ENCODE measurements at places on chromosomes 3 and 15.

GRCh38 chr3:50653937-50654595 is 20.7 kb upstream of the DOCK3 start:
- no peak for DNase-seq

- no peak for DNase-seq
Measured at GRCh38 chr3:167864552-167864874, 129.0 kb downstream of the SERPINI1 start.

DNA sequence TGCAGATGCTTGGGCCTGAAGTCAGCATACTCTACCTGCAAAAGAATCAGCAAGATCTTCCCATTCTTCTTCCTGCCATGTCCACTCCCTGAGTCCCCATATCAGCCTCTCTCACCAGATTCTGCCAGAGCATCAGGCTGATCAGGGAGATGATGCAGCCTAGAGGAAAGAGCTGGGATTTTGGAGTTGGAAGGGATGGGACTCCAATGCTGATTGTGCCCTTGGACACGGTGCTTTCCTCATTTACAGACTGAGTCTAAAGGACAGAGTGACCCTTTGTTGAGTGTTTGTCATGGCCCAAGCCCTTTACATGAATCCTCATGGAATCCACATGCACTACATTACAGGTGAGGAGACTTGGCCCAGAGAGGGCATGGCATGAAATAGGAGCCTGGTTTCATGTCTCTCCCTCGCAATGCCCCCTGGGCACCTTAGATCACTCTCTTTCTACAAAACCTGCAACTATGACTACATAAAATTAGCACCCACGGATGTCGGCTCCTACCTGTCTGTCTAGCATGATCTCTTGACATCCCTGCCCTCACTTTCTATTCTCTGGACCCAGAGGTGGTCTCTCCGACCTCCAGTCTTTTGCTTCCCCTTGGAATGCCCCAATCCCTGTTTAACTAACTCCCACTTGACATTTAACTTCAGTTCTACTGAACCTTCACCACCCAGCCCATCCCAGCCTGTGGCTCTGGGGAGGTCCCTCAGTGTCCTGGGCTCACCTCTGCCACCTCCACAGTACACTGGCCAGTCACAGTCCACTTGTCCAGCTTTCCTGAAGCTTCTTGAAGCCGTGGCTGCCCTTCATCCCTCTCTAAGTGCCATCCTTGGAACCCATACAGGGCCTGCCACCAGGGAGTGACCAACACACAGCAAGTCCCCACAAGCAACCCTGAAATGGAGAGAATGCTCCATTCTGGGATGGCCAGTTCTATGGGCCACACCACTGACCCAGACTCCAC is 173.5 kb downstream of the ABHD5 start:
- DNase-seq = no peak

DNA sequence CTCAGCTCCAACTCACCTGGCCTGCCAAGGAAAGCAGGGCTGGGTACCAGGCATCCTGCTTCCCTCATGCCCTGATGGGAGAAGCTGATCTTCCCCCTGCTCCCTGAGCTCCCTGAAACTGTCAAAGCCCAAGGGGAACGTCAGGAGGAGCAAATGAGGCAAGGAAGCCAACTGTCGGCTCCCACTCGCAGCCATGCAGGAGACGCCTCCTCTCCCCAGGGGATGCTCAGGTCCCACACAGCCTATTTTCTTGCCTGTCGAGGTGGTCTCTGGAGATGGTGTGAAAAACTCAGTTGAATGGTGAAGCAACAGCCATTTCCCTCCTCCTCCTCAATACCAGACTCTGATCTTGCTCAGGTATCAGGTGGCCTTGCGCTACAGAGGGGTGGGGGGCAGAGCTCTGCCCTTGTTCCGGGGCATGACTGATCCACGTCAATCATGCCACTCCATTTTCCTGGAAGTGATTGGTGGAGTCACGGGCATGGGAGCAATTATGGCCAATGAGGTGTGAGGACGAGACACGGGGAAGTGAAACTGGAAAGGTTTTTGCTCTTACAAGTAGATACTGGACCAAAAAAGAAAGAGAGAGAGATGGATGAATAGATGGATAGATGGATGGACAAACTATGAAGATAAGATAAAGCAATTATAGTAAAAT is 58.2 kb downstream of the SLC6A1 start:
- DNase-seq = no peak

All from activated T-cell treated with anti-CD3 and anti-CD28 coated beads, Interleukin-2, amount 50 U/mL, for 24 hours (primary cell).